Activated CD4-positive, alpha-beta T cell treated with anti-CD3 and anti-CD28 coated beads for 48 hours (primary cell): ENCODE measurements at places on chromosomes 5 and 9.

DNA sequence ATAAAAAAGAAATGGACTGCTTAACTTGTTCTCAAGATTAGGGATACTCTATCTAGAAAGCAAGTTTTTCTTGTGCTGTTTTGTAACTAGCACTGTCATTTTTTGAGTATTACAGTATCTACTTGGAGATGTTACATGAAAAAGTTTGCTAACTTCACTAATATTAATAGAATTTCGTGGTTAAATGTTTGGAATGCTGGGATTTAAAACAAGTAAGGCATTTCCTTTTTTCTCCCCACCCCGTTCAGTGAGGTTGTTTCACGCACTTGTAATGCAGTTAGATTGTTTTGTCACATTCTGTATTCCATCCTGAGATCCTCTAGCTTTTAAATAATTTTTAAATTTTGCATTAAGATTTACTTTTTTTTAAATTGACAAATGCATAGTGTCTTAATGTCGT, 20.0 kb upstream of the TEK start:
- no peak for DNase-seq

DNA sequence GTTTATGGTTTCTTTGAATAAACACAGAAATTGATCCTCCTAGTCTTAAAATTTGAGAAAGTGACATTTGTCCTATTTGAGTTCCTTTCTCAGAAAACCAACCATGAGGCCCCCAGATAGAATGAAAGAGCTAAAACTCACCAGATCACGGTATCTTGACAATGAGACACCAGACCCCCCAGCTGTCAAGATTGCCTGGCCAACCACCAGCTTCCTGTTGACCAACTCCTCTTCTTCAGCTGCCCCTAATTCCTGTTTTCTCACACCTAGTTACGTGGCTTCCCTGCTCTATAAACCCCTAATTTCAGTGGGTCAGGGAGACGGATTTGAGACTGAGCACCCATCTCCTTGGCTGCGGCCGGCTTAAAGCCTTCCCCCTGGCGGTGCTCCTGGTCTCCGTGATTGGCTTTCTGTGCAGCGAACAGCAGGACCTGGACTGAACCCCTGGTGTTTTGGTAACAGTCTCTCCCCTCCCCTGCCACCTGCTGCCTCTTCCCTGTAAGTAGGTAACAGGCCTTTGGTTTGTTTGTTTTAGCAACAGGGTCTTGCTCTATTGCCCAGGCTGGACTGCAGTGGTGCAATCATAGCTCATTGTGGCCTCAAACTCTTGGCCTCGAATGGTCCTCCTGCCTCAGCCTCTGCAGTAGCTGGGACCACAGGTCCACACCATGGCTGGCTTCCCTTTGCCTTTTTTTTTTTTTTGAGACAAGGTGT, 4.8 kb upstream of the ENTPD2 start:
- no peak for DNase-seq

- DNase-seq, result peak; percentile 58
Measured at GRCh38 chr5:150000990-150001659, 586 bp downstream of the HMGXB3 start.

- no peak for DNase-seq
Measured at GRCh38 chr9:91555132-91555531, 131.5 kb upstream of the NFIL3 start.

DNA sequence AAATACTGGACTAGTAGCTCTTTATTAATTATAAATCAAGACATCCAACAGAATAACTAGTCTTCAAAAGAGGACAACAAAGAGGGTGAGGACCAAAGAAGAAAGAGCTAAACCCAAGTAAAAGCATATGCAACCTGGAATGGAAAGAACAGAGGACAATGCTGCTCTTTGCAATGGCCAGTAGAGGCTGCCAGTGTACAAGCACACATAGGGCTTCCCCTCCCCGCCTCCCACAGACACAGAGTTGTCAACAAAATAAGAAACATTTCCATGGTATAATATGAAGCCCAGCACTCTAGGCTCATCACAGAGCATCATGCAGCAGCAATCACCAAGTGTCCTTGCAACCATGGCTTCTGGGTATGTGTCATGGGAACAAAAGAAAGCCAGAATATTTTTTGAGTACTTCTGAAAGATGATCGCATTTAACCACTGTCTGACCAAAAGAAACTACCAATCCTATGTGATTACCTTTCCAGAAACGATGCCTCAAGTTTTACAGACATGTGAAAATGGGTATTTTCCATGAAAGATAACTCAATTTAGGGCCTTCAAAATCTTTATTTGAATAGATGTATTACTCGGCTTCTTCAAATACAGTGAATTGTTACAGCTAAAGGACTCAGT, 58.1 kb downstream of the RFX3 start:
- peak; percentile 67 for DNase-seq

- no peak for DNase-seq
Measured at GRCh38 chr5:137581776-137582175, 82.7 kb upstream of the SPOCK1 start.

DNA sequence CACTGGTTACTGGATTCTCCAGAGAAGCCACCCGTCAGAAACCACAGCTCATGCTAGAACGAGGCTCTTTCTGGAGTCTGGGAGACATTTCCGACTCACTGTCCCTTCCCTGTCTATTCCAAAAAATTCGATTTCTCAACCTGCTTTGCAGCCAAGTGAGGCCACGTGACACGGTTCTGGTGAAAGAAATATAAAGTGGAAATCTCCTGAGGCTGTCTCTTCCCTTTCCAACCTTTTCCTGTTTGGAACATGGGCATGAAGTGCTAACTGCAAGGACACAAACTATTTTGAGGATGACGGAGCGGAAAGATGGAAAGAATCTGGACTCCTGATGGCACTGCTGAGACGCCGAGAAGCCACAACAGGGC, 6.1 kb upstream of the PTGS1 start:
- DNase-seq, result no peak

- DNase-seq, result no peak
Measured at GRCh38 chr9:99128133-99128406, 23.2 kb downstream of the TGFBR1 start.
